Aorta (tissue), 5 donors: ENCODE measurements at places on chromosomes 16 and 17. TPM values are rescaled to one million over a fixed set of nuclear protein-coding genes. Genes with fewer than 3 reads are reported as not detected.

Gene SNN
- 15.1 TPM for total RNA-seq

Gene RAD51C
- 21.0 TPM for total RNA-seq

Gene VMP1
- total RNA-seq: 451 TPM

Gene IRX5
- 0.96 TPM for total RNA-seq

Gene MT1X
- 559 TPM for total RNA-seq

Gene CBLN1
- total RNA-seq: 1.2 TPM

Gene CES5A
- not detected for total RNA-seq

Gene GIT1
- total RNA-seq: 38.5 TPM

Gene TEKT1
- total RNA-seq: not detected

Gene EPOP
- total RNA-seq: 1.5 TPM

Gene QRICH2
- total RNA-seq: 3.4 TPM

DNA sequence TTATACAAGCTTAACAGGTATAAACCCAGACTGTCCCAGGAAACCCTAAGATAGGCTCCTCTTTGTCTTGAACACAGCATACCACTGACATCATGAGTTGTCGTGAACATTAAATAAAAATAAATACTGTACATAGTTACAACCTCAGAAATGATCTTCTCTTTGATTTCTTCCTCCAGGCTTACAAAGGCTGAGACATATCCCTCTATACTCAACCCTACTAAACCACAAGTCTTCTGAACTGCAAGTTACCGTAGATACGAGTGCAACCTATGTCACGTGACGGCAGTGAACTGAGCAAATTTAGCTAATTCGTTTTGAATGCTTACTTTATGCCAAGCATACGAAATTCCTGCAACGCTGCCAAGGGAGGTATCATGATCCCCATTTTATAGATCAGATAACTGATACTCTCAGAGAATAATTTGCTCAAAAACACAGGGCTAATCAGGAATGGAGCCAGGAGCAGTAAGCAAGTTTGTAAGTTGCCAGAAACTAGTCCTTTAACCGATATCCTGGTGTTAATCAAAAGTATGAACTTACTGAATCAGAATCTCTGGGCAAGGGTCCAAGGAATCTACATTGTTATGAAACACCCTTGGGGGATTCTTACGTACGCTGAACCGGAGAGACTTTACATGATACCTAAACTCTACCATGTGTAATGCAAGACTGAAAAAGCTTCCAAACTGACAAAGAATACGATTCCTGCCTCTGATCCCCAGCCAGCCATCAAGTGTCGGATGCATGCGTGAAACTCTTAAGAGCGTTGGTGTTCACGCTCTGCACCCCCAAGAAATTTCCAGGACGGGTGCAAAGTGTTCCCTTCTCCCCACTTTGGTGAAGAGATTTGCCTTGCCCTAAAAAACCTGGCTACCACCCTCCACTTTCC, 106.2 kb downstream of the XYLT1 start:
- DNase-seq: no peak

DNA sequence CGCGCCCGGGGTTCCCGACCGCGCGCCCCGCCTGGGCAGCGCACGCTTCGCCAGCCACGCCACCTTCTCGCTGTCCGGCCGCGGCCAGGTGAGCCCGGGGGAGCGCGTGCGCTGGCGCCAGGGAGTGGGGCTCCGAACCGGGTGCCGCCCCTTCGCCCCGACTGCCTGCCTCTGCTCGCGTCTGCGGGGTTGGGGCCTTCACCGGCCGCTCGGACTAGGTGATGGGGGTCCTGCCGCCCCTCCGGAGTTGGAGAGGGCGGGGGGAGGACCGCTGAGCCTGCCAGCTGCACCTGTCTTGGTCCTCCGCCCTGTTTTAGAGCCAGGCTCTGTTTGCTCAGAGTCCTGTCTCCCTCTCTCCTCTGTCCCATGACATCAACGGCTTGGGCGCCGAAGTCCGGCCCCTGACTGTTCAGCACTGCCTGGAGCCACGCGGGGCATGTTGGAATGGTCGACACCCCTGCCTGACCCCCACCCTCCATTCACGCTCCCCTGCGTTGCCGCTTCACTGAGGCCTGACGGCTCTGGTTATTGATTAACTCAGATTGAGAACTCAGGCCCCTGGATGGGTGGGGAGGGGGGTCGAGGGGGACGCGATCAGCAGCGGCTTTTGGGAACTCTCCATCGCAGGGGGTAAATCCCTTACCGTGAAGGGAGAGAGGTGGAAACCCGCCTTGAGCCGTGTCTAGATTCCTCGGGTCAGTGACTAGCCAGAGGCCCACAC, 748 bp downstream of the SMTNL2 start:
- DNase-seq: peak; percentile 71

DNA sequence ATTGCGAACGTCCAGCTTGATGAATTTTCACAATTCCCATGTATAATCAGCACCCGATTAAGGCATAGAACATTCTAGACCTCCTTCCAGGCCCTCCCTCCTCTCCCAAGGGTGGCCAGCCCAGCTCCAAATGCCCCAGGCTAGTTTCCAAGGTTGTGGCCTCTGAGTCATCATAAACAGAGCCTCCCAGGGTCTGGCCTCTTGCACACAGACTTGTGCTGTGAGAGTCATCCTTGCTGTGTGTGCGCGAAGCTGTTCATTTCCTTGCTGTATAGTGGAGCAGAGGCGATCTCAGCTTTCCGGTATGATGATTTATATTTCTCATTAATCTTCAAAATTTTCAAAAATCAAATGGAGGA, 20.5 kb upstream of the JPH3 start:
- DNase-seq: peak; percentile 89

DNA sequence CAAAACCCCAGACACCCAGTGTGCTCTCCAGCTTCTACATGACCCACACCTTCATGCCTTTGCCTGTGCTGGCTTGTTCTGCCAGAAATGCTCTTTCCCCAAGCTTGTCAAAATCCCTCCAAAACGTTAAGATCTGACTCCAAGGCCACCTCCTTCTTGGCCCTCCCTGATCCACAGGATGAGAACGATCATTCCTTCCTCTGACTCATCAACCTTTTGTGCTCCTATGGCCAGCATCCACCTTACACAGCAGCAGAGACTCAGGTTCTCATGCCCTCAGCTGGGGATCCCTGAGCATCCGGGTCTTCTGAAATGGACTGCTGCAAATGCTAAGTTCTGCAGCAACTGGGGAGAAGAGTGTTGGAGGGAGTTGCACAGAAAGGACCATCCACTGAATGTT, 2.9 kb downstream of the ZBTB4 start:
- no peak for DNase-seq

- DNase-seq: no peak
These were observed 19.0 kb upstream of the ITPRIPL2 start for GRCh38 chr16:19094542-19095365.

- DNase-seq: no peak
These were observed 114.7 kb upstream of the CACNG3 start for GRCh38 chr16:24141466-24141865.

- no peak for DNase-seq
These were observed 50.3 kb downstream of the ZFPM1 start for GRCh38 chr16:88503374-88503770.

DNA sequence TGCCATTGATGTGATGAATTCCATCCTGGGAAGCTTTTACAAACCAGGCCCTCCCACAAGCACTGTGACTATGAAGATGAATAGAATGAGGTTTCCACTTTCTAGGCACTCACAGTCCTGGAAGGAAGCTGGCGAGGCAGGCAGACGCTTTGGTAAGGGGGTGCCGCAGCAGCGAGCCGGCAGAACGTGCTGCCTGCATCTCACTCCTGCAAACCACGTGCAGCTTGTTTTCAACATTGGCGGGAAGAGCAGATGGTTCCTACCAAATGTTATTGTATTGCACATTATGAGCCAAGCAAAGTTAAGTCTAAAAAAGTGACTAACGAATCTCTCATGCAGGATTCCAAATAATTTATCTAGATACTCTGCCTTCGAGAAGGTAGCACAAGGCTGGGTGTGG, 3.7 kb upstream of the DNAI2 start:
- no peak for DNase-seq

DNA sequence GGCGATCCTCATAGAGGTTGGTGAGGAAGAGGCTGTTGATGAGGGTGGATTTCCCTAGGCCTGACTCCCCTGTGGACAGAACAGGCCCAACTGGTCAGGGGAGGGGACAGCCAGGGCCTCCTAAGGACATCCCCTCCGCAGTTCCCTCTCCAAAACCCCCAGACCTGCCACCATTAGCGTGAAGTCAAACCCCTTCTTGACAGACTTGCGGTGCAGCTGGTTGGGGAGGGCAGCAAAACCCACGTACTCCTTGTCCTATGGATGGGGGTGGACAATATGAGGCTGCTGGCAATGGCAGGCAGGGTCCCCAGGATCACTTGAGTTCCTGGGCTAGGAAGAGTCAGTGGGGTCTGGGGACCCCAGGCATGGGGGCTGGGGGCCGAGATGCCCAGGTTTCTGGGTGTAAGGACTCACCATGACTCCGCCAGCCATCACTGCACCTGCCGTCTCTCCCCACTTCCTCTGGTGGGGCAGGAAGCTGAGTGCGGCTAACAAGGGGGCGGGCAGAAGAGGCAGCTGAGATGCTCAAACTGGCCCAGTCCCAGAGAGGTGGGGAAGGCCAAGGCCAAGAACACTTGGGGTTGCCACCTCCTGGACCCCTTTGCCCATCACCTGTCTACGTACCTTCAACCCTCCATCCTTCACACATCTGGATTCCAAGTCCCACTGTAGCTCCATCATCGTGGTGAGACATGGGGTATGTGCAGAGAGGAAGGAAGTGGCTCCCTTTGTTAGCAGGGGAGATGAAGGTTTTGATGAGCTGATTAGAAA, at the start of gene SEPTIN1:
TSS of gene SEPTIN1 (minus strand) at position 451 of the 771 bp plus-strand sequence. CDS start at position 432, 19 bp downstream.
- DNase-seq: no peak

- no peak for DNase-seq
These were observed 99.9 kb upstream of the CCL2 start for GRCh38 chr17:34154961-34155730.

GRCh38 chr17:4525691-4526397, 27.2 kb downstream of the SPNS2 start:
- DNase-seq: no peak

DNA sequence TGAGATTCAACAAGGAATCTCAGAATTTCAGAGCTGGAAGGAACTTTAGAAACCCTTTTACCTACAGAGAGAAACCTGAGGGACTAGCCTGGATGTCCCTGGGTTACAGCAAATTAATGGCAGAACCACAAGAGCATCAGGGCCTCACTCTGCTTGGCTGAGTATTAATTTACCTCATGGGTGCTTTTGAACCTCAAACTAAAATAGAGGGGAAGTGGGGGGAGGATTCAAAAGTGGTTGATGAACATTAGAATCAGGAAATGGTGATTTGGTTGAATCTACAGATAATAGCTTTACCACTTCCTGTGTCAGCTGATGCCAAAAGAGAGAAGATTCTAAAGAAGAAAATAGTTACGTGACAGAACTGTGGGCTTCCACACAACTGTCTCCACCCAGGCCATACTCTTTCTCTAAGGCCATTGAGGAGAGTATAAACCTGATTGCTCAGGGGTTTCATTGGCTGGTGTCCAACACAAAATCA, 11.3 kb upstream of the SKAP1 start:
- DNase-seq: no peak

DNA sequence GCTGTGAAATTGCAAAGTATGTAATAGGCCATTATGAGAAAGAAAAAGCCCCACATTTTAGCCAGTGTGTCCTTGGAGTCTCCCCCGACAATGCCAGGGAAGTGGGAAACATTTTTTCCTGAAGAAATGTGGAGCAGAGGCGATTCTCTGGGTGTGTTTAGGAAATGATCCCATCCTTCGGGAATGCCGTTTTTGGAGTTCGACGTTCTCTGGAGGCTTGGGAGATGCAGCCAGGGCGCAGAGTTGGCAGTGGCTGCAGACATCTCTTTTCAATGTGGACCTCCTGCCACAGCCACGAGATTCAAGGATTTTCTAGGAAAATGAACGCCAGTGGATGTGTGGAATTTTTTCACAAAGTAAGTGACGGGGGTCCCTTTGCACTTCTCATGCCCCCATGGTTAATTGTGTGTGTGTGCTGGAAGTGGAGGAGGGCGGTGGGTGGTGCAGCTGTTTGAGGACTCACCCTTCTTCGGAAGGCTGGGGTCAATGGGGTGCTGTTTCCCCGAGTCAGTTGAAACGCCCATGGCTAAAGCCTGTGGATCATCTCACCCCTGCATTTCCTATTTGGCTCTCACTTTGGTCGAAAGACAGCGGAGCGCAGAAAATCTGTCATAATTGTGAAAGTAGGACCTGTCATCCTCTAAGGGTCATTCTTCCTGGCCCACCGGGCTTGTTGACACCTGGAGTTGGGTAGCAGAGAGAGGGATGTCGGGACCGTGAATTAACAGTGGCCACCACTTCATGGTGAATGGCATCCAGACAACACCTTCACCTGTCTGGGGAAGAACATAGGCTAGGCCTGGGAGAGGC, 73.2 kb downstream of the CMIP start:
- peak; percentile 44 for DNase-seq

- no peak for DNase-seq
These were observed 12.0 kb upstream of the CDYL2 start for GRCh38 chr16:80816356-80816755.

- no peak for DNase-seq
These were observed 1.1 kb upstream of the CRHR1 start for GRCh38 chr17:45782889-45783592.

- DNase-seq: no peak
These were observed 11.7 kb downstream of the PECAM1 start for GRCh38 chr17:64378890-64379354.

DNA sequence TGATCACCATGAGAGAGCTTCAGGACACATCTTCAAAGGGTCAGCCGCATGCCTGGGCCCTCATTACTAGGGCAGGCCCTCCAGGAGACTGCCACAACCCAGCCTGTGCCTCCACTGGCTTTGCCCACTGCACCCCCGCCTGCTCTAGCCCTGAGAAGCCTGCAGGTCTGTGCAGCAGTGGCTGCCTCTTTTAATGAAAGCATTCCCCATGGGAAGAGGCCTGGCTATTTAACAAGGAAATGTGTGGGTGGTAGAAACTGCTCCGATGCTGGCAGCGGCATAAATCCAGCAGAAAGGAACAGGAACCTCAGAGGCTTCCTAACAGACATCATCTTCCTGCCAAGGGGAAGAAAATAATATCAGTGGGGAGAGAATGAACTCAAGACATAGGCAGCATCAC, 375 bp upstream of the KRT32 start:
- DNase-seq: no peak

DNA sequence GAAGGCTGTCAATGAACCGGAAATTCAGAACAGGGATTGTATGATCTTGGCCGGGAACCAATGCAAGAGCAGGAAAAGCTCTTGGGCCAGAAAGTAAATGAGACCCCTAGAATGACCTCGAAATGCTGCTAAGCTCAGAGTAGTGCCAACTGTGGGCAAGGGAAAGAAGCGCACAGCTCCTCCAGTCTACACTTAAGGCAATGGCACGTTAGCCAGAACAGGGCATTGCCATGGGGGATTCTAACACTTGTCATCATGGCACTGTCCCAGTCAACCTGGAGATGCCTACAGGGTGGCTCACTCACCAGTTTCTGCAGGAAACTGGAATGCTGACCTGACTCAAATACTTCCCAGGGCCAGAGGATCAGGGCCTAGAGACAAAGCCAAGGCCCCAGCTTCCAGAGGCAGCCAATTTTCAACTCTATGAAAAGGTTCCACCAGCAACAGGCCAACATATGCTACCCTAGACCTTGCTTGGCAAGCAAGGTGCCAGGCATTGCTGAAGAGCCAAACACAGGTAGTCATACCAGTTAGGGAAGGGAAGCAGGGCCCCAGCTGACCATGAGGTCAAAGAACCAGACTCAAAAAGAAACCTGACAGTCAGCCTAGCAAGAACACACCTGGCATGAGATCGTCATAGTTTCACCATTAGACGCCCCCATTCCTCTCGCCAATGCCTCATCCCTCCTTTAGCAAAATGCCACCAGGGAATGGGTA, 34.9 kb downstream of the ARHGAP17 start:
- DNase-seq: no peak

- no peak for DNase-seq
These were observed 4.5 kb upstream of the MNT start for GRCh38 chr17:2405247-2405926.
